ENCODE measurements at places on chromosomes 5 and 9.

- DNase-seq, result no peak
Measured at GRCh38 chr5:55633574-55634208, 78.4 kb downstream of the SLC38A9 start.

- DNase-seq, result peak; percentile 43
Measured at GRCh38 chr9:134163371-134164196, 780 bp downstream of the RNU6ATAC start.

GRCh38 chr5:172700365-172701290 lies 59.6 kb downstream of the NEURL1B start:
- DNase-seq, result no peak

DNA sequence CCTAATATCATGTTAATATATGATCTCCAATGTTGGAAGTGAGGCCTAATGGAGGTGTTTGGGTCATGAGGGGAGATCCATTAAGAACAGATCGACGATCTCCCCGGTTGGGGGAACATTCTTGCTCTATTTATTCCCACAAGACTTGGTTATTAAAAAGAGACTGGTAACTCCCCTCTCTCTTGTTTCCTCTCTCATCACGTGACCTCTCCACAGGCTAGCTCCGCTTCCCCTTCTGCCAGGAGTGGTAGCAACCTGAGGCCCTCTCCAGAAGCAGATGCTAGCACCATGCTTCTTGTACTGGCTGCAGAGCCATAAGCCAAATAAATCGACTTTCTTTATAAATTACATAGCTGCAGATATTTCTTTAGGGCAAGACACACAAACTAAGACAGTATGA lies 794.4 kb downstream of the MTRR start:
- DNase-seq, result no peak

DNA sequence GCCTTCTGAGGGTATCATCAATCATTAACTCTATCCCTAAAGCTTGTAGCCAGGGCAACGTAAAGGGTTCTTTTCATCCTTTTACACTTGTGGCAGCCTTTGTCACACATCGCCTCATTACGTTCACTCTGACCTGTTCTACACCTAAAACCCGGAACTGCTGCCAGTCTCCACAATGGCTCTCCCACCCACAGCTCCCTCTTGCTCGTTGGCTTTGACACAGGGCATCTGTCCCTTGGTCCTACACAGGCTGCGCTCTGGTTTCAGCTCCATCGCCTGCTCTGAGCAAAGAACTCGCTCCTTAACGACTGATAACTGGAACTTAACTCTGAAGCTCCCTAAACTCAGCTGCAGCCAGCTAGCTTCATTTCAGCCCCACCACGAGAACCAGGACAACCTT lies 112.8 kb upstream of the CTNND2 start:
- DNase-seq, result no peak

DNA sequence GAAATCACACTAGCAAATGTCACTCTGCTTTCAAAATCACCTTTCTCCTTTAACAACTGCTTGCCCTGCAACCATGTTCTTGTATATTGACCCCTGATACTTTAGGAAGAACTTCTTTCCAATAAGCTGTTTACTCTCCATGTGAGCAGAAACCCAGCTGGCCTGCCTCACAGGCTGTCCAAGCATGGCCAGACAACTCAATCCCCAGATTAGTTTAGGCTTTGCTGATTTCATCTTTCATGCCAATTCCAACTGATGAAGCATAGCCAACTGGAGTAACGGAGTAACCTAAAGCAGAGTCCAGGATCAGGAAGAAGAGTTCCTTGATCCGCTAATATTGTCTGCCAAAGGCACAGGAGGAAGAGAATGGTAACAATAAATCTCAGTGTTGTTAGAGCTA lies 56.7 kb upstream of the HTR1A start:
- DNase-seq, result no peak

DNA sequence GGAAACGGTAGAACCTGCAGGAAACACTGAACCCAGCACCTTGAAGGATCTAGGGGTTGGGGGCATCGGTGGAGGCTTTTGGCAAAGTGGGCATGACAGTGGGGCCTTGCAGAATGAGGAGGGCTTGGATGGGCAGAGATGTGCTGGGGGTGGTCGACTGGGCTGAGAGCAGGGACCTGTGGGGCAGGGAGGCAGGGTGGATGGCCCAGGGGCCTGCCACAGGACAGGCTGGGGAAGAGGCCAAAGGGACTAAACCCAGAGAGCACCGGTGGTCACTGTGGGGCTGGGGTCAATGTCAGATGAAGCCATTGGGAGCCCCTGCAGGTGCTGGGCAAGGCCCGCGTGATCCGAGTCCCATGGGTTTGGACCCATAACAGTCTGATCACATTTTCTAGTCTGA lies 175.3 kb downstream of the DAB2IP start:
- DNase-seq, result no peak

GRCh38 chr5:60489377-60489776 lies 210.6 kb downstream of the DEPDC1B start:
- DNase-seq, result no peak

DNA sequence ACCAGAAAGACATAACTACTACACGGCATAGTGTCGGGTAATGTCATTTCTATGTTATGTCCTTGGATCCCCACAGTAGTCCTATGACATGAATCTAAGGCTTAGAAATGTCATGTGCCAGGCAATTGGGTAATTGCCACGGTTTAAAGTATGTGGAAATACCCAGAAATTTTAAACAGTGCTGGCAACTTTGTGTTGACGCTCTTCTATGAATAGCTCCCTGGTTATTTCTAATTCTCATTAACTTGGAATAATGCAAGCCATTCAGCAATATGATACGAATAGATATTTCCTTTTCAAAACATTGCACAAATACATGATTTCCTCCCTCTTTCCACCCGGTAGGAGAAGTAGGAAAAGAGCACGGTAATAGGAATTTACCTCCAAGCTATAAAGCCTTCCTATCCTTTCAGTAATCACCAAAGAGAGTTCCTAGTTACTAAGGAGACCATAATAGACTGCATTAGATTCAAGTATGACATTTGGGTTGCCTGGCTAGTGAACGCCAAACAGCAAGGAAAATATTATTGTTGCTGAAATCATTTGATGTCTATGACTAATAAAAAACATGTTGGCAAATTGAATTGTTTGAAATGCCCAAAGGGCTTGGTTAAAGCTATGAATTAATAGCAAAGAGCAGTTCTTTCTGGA lies 168.4 kb downstream of the CCDC192 start:
- DNase-seq, result no peak

DNA sequence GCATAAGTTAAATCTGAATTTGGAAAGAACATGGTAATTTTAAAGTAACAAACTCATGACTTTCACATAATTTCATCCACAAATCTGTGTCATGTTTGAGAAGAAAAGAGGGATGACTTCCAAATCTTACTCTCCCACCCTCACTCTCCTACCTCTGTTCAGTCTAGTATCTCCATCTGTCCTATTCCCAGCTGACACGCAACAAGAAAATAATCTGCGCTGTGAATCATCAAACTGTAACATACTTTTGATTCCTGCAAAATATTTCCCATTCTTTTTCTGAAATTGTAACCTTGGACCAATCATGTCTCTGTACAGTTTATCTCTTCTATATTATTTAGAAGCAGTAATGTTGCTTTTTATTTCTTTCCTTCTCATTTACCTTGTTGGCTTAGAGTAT lies 91.4 kb downstream of the SLC12A2 start:
- no peak for DNase-seq

DNA sequence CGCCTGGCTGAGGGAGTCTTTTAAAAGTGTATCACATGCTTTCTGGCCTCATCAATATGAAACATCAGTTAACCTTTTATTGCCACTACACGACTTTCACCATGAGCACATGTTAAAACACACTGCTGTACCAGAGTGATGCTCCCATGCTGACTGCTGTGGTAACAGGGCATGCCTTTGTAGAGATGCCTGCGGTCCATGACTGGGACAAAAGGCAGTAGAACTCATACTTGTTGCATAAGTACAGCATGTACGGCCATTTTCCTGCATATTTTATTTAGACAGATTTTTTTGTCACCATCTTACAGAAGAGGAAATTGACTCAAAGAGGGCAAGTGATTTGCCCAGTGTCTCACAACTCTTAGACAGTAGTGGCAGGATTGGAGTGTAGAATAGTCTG lies 105.7 kb upstream of the ADAMTSL1 start:
- no peak for DNase-seq

DNA sequence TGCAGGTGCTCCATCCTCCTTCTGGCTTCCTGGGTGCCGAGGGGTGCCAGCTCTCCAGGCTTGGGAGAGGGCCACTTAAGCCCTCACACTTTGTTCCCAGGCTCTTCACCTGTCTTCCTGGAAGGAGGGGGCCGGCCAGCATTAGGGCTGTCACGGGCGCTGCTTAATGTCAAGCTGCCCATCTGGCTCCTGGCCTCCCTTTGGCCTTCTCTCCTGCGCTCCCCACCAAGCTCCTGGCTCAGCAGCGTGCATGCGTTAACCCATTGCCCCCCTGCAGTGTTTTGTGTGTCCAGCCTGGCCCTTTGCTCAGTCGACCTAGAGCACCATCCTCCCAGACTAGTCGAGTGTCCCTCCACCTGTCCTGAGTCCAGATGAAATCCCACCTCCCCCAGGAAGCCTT lies 21.3 kb downstream of the NTNG2 start:
- no peak for DNase-seq

GRCh38 chr9:87812375-87813118 lies 70.1 kb upstream of the SPATA31E1 start:
- DNase-seq, result peak; percentile 7

GRCh38 chr5:91135475-91136248 lies 247.5 kb downstream of the ARRDC3 start:
- DNase-seq, result no peak

- DNase-seq, result no peak
Measured at GRCh38 chr5:55450050-55450765, 84.6 kb downstream of the PLPP1 start.

GRCh38 chr5:142644127-142644526 lies 41.8 kb downstream of the FGF1 start:
- no peak for DNase-seq

- DNase-seq, result no peak
Measured at GRCh38 chr5:131528682-131529081, 106.3 kb downstream of the RAPGEF6 start.

DNA sequence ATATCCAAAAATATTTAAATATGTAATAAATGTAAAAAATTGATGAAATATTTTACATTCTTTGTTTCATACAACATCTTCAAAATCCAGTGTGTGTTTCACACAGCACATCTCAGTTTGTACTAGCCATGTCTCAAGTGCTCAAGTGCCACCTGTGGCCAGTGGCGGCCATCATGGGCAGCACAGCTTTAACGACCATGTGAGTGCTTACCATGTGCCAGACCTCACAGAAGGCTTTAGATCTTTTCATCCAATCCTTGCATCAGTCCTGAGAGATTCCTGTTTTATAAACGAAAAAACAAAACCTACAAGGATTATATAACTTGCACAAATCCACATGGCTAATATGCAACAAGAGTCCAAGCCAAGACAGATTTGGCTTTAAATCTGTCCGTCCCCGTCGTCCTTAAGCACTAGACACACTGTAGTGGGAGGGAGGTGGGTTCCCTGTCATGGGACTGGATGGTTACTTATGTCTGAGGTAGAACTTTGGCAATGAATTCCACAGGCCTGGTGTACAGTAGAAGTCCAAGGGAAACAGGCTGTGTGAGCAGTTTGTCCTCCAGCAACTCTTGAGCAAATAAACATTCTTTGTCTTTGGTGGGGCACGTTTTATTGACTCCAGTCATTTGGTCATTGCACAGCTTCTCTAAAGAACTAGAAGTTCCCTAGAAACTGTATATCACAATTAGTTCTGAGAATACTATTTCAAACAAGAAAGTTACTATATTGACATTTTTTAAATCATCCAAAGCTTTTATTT lies 25.0 kb upstream of the F2R start:
- no peak for DNase-seq

All from stimulated activated CD8-positive, alpha-beta memory T cell treated with anti-CD3 and anti-CD28 coated beads, Interleukin-4, amount 100 ng/mL, for 24 hours (primary cell).